ENCODE measurements at places on chromosomes 11 and 22. TPM values are rescaled to one million over a fixed set of nuclear protein-coding genes. Genes with fewer than 3 reads are reported as not detected.

SMTN gene
- 6.0 TPM for polyA plus RNA-seq

OR10A2 gene
- polyA plus RNA-seq, result not detected

VPREB3 gene
- 1,081 TPM for polyA plus RNA-seq

PLA2G3 gene
- not detected for polyA plus RNA-seq

TRIM48 gene
- not detected for polyA plus RNA-seq

STK33 gene
- 1.4 TPM for polyA plus RNA-seq

DERL3 gene
- polyA plus RNA-seq, result 49.4 TPM

CSNK2A3 gene
- polyA plus RNA-seq, result 1.3 TPM

RIMBP3B gene
- 0.16 TPM for polyA plus RNA-seq

ALX4 gene
- polyA plus RNA-seq, result not detected

SDF2L1 gene
- 61.5 TPM for polyA plus RNA-seq

TENM4 gene
- polyA plus RNA-seq, result not detected

MMP12 gene
- not detected for polyA plus RNA-seq

DBX1 gene
- not detected for polyA plus RNA-seq

MISFA gene
- polyA plus RNA-seq, result 0.89 TPM

CADM1 gene
- 2.0 TPM for polyA plus RNA-seq

DEFB131B gene
- not detected for polyA plus RNA-seq

RAB3IL1 gene
- not detected for polyA plus RNA-seq

HINFP gene
- polyA plus RNA-seq, result 12.9 TPM

HSCB gene
- polyA plus RNA-seq, result 24.1 TPM

OR5A1 gene
- polyA plus RNA-seq, result not detected

NLRP14 gene
- polyA plus RNA-seq, result not detected

PARVG gene
- 120 TPM for polyA plus RNA-seq

FAM111B gene
- 3.8 TPM for polyA plus RNA-seq

CASP1 gene
- polyA plus RNA-seq, result 75.2 TPM

NAT10 gene
- 35.7 TPM for polyA plus RNA-seq

CCDC117 gene
- 12.0 TPM for polyA plus RNA-seq

ZFTA gene
- polyA plus RNA-seq, result 0.39 TPM

PLEKHA7 gene
- polyA plus RNA-seq, result 0.15 TPM
